Caki2 (cell line): ENCODE measurements at places on chromosomes 7 and 10. TPM values are rescaled to one million over a fixed set of nuclear protein-coding genes. Genes with fewer than 3 reads are reported as not detected.

Gene ASZ1
- not detected in 2 replicates for total RNA-seq

Gene TMEM273
- total RNA-seq, result 2.8 and 8.9 TPM in 2 replicates

Gene MRPS17
- total RNA-seq, result 21.8 and 27.3 TPM in 2 replicates

Gene MYO3A
- total RNA-seq, result 4.5 TPM in 2 replicates

Gene AGAP3
- total RNA-seq, result 32.6 and 33.8 TPM in 2 replicates

Gene OR2A1
- total RNA-seq, result not detected in 2 replicates

Gene EN2
- total RNA-seq, result 1.3 and 6.7 TPM in 2 replicates

Gene YAE1
- 26.6 and 28.9 TPM in 2 replicates for total RNA-seq

Gene CPXM2
- not detected in 2 replicates for total RNA-seq

Gene CTAGE6
- total RNA-seq, result not detected in 2 replicates

Gene ARID5B
- total RNA-seq, result 2.3 and 3.1 TPM in 2 replicates

Gene HABP2
- total RNA-seq, result 0.72 and 1.6 TPM in 2 replicates

Gene SHTN1
- 5.8 and 44.9 TPM in 2 replicates for total RNA-seq

Gene SLIT1
- 0.03 and 0.49 TPM in 2 replicates for total RNA-seq

Gene PLEKHA1
- 42.6 and 58.2 TPM in 2 replicates for total RNA-seq

Gene FAM180A
- 0.84 TPM in 1 of 2 replicates, not detected in the other for total RNA-seq

Gene CTNNA3
- total RNA-seq, result not detected in 2 replicates

Gene NXPH1
- 0.14 TPM in 1 of 2 replicates, not detected in the other for total RNA-seq

Gene SPDYE6
- total RNA-seq, result not detected in 2 replicates
